Psoas muscle (tissue), 8 donors: ENCODE measurements at places on chromosomes 1 and 21. TPM values are rescaled to one million over a fixed set of nuclear protein-coding genes. Genes with fewer than 3 reads are reported as not detected.

DNA sequence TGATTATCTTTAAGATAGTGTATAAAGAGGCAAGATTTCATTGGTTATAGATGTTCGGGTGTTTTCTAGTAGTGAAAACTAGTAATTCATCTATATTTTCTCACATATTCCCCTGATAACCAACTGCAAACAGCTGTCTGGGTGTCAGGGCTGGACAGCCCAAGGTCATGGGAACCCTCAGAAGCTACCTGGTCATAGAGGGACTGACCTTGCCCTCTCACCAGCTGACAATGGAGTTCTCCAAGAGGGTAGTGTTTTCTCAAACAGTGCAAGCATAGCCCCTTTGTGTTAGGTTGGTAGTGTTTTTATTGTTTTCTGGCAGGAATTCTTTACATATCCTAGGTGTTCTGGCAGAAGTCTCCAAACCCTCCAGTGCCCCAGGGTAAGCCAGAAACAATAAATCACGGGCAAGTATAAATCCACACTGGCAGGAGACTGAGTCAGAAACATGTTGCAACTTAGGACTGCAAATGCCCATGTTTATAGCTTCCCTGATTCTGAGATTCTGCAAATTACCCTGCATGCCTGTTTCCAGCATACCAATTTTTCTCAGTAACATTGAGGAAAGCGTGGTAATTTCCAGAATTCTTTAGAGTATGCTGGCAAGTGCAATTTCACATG, 82.8 kb upstream of the ATP1A1 start:
- no peak for DNase-seq
- H3K27me3 ChIP-seq: no peaks in the 10 kb centered on the region
- no peaks in the 10 kb centered on the region for H3K36me3 ChIP-seq
- H3K27ac ChIP-seq: no peak overlapping the region
- H3K4me3 ChIP-seq: no peak overlapping the region
- peaks cover 8% of the 10 kb centered on the region for H3K4me1 ChIP-seq

DNA sequence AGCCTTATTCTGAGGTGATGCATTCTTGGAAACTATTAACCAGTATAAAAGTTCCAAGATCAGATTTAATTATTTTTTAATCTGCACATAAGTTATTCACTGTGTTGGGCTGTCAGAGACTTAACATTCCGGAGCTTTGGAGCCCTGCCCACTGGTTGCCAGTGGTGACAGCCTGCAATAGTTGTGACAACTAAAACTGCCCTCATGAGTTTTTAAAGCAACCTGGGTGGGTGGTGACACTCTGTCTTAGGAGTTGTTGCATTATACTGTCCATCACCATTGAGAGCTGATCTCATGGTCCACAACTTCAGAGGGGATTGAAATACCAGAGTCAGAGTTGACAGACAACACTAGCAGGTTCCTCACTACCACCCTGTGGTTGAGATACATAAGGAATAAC, 653.9 kb upstream of the USP24 start:
- DNase-seq: peak; percentile 28
- peaks cover 24% of the 10 kb centered on the region for H3K4me1 ChIP-seq
- no peak overlapping the region for H3K4me3 ChIP-seq
- H3K27ac ChIP-seq: no peak overlapping the region
- no peaks in the 10 kb centered on the region for H3K27me3 ChIP-seq

DNA sequence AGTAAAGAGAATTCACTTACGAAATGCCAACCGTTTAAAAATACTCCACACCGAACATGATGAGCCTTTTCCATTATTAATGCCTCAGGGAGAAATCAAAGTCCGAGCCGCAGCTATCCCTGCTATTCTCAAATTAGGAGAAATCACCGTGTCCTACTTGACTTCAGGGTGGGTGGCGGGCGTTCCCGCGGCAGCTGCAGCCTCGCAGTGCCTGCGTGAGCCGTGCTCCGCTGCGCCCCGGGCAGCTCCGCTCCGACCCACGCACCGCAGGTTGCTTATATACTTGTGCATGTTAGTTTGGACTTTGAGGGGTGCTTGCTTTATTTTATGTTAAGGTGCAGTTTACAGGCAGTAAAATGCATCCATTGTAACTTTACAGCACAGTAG, 35.6 kb upstream of the PCBP3 start:
- no peaks in the 10 kb centered on the region for H3K36me3 ChIP-seq
- no peak for DNase-seq
- H3K27me3 ChIP-seq: peaks cover 5% of the 10 kb centered on the region
- H3K4me1 ChIP-seq: no peaks in the 10 kb centered on the region

- H3K36me3 ChIP-seq: no peaks in the 10 kb centered on the region
- no peak for DNase-seq
- H3K4me1 ChIP-seq: no peaks in the 10 kb centered on the region
- no peaks in the 10 kb centered on the region for H3K27me3 ChIP-seq
These were observed 335.5 kb downstream of the COL11A1 start for GRCh38 chr1:102772831-102773230.

- H3K27ac ChIP-seq: no peak overlapping the region
- H3K4me1 ChIP-seq: peaks cover 23% of the 10 kb centered on the region
- H3K4me3 ChIP-seq: no peak overlapping the region
These were observed 113.0 kb downstream of the ETS2 start for GRCh38 chr21:38918607-38919346.

DNA sequence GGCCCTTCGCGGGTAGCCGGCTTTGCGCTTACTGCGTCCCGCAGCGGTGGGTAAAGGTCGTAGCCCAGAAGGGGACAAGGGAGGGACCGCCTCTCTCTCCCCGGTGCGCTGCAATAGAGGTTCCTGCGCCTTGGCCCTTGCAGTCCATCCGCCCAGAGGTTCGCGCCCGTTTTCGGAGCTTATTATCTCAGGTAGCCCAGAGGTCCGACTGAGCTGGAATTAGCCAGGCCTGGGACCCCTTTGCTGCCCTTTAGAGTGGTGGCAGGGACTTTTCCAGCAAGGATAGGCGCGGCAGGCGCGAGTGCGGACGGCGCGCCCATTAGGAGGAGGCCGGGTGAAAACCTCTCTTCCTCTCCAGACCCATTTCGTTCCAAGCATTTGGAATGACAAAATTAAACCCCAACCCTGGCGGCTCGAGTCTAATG, 5.0 kb downstream of the LHX4 start:
- DNase-seq: no peak
- H3K4me1 ChIP-seq: peaks cover 34% of the 10 kb centered on the region
- peak overlapping the region; percentile 50 for H3K4me3 ChIP-seq

DNA sequence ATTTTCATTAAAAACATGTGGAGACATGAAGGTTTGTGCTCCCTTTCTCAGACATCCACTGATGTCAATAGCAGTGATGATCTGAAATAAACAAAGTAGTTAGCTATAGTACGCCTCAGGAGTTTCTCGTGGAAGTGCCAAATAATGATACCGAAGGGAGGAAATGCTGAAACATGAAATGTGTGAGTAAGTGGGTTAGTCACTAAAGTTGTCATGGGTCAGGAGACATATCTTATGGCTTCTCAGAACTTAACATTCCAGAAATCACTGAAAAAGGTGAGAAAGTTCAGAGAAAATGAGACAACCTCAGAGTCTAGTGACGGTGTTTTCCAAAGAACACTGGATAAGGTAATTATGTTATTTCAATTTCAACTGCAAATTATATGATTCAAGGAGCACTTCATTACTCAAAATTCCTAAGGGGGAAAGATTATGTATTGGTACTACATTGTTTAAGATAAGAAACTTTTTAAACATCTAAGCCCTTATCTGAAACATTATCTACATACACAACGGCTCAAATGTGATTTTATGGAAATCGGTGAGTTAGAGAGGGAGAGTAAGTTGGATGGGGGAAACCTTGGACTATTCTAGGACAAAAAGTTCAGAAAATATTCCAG, 20.6 kb downstream of the NIBAN1 start:
- H3K27ac ChIP-seq: peak overlapping the region; percentile 6
- peaks cover 8% of the 10 kb centered on the region for H3K4me1 ChIP-seq
- DNase-seq: no peak
- H3K27me3 ChIP-seq: no peaks in the 10 kb centered on the region
- no peak overlapping the region for H3K4me3 ChIP-seq
- no peaks in the 10 kb centered on the region for H3K36me3 ChIP-seq

GRCh38 chr1:29784276-29785136, 548.2 kb downstream of the PTPRU start:
- H3K27me3 ChIP-seq: no peaks in the 10 kb centered on the region
- H3K4me1 ChIP-seq: no peaks in the 10 kb centered on the region
- no peak overlapping the region for H3K27ac ChIP-seq
- no peak overlapping the region for H3K4me3 ChIP-seq

DNA sequence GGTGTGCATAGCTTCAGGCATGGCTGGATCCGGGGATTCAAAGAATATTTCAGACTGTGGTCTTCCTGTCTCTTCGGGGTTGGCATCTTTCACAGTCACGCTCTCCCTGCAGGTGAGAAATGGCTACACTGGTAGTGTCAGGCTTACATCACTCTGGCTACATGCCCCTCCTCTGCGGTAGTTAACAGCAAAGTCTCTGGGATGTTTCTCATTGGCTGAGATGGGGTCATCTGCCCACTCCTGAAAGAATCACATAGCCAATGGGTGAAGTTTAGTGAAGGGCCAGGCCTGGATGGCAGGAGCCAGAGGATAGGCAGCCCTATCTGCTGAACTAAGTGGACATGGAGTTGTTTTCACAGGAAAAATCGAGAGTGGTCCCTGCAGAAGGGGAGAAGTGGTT, 356.5 kb downstream of the MATN1 start:
- no peak overlapping the region for H3K27ac ChIP-seq
- no peaks in the 10 kb centered on the region for H3K27me3 ChIP-seq
- DNase-seq: no peak
- H3K36me3 ChIP-seq: no peaks in the 10 kb centered on the region
- H3K4me1 ChIP-seq: no peaks in the 10 kb centered on the region

DNA sequence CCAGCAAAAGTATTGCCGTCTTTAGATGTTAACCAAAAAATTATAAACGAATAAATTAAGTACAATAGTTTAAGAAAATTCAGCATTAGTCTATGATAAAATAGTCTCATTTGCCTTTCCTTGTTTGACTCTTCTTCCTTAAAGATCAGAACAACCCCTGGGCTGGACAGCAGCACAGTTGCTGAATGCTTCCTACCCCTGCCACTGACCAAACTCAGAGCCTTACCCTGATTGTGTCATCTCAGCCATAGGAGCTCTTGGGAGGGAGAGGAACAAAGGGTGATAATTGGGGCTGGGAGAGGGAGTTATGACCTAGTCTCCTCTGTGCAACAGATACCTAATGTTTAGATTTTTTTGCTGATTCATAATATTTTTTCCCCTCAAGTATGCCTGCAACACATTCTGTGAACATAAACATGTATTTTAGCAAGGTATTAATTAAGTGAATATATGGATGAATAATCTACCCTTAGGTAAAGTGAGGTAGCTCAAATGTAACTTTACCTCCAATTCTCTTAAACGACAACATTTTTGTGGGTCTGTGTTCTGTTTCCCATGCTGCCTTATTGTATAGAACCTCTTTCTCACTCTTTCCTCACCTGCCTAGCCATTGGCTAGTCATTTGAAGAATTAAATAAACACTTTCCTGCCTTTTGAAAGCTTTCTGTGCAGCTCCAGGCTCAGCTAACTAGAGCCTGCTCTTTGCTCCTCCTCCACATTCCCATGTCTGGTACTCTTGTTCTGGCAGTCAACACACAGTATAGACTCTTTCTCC, 46.1 kb downstream of the FGGY start:
- H3K4me3 ChIP-seq: no peak overlapping the region
- H3K27me3 ChIP-seq: no peaks in the 10 kb centered on the region
- DNase-seq: no peak
- H3K4me1 ChIP-seq: no peaks in the 10 kb centered on the region
- H3K36me3 ChIP-seq: no peaks in the 10 kb centered on the region
- H3K27ac ChIP-seq: no peak overlapping the region

- no peaks in the 10 kb centered on the region for H3K36me3 ChIP-seq
- DNase-seq: no peak
- H3K4me3 ChIP-seq: no peak overlapping the region
- H3K27ac ChIP-seq: no peak overlapping the region
- H3K4me1 ChIP-seq: peaks cover 12% of the 10 kb centered on the region
- no peaks in the 10 kb centered on the region for H3K27me3 ChIP-seq
These were observed 20.9 kb upstream of the AGL start for GRCh38 chr1:99829269-99829668.

- no peak for DNase-seq
- no peak overlapping the region for H3K4me3 ChIP-seq
- no peaks in the 10 kb centered on the region for H3K36me3 ChIP-seq
- no peak overlapping the region for H3K27ac ChIP-seq
These were observed 167.7 kb upstream of the TNR start for GRCh38 chr1:175911138-175911537.

GRCh38 chr1:14826172-14826636, 227.7 kb downstream of the KAZN start:
- no peak overlapping the region for H3K4me3 ChIP-seq
- no peak for DNase-seq
- H3K27me3 ChIP-seq: peaks cover 1% of the 10 kb centered on the region
- H3K36me3 ChIP-seq: no peaks in the 10 kb centered on the region

DNA sequence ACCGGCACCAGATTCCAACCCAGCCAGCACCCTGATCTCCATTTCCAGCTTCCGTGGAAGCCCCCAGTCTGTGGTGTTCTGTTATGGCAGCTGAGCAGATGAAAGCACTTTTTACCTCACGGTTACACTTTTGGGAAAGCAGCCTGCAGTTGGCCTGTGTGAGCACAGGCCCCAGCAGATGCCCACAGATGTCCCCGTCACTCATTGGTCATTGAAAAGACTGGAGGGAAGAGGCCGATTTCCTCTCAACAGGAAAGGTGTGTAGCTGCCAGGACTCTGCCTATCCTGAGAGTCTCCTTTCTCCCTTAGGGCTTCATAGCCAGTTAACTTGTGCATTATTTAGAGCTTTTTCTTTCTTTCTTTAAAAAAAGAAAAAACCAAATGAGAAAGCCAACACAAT, 123.0 kb downstream of the PCBP3 start:
- H3K4me3 ChIP-seq: no peak overlapping the region
- no peaks in the 10 kb centered on the region for H3K4me1 ChIP-seq
- no peak for DNase-seq
- peaks cover 4% of the 10 kb centered on the region for H3K27me3 ChIP-seq
- H3K27ac ChIP-seq: no peak overlapping the region

DNA sequence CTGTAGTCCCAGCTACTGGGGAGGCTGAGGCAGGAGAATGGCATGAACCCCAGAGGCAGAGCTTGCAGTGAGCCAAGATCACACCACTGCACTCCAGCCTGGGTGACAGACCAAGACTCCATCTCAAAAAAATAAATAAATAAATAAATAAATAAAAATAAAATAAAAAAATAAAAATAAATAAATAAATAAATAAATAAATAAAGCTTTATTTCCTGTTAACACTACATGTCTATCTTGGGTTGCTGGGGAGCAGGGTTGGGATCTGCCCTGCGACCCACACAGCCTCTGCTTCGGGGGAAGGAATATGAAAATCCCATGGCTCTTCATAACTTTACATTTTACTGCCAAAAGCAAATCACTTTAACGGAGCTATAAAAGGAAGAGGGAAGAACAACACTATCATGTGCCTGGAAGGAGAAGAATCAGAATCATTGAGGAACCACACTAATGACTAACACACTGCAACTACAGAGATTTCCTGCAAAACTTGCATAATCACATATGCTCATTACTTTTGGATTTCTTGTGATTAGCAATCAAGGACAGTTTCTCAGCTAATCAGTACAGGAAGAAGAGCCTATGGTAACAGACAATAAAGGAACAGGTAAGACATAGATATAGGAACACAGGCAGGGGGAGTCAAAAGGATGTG, 72.8 kb upstream of the CD55 start:
- H3K4me3 ChIP-seq: no peak overlapping the region
- H3K27ac ChIP-seq: no peak overlapping the region
- no peaks in the 10 kb centered on the region for H3K4me1 ChIP-seq

The FAM72B gene
- total RNA-seq: 0.14 TPM

The TCP10L gene
- total RNA-seq: 0.38 TPM

The PLXNA2 gene
- total RNA-seq: 33.6 TPM

The EPHB2 gene
- 0.17 TPM for total RNA-seq

The NHLH1 gene
- total RNA-seq: 0.13 TPM

The GUCA2B gene
- total RNA-seq: not detected

The H6PD gene
- 33.9 TPM for total RNA-seq

The RUNX3 gene
- 0.59 TPM for total RNA-seq

The TMOD4 gene
- 396 TPM for total RNA-seq
